ENCODE measurements at places on chromosomes 12 and 14.

DNA sequence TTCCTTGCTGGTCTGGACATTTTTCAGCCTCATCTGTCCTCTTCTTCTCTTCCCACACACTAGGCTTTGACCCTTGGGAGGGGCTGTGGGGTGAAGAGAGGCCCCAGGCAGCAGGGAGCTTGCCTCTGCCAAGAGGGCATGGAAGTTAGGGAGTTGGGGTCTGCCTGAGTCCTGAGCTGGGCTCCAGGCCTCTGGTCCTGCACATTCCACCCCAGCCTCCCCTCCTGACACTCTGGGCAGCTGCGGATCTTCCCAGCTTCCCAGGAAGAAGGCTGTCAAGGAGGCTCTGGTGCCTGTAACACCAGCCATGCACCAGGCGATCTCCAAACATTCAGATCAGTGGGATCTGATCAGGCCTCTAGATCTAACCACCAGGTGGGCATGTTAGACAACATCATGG is 169.1 kb upstream of the PRMT8 start:
- no peak for DNase-seq

DNA sequence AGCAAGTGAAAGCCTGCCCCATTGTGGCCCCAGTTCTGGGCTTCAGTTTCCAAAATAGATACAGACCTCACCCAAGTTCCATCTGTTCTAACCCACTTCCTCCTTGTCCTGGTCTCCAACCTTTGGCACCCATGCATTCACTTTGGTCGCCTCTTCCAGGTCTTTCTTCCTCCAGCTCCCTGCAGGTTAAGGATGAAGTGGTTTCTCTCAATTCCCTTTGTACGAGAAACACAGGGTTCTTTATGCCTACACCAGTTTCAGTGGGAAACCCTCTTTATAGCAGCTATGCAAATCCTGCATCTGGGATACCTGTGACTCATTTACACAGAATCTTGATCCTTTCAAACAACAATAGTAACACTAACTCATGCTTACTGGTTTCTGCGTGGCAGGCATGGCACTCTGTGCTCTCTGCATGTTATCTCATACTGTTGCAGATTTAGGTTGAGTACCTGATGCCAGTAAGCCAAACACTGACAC is 110.6 kb upstream of the AMIGO2 start:
- no peak for DNase-seq

- no peak for DNase-seq
Observed at GRCh38 chr12:79296133-79296532, 394.6 kb downstream of the PAWR start.

GRCh38 chr12:120118321-120119061 is 1.9 kb upstream of the RAB35 start:
- no peak for DNase-seq

DNA sequence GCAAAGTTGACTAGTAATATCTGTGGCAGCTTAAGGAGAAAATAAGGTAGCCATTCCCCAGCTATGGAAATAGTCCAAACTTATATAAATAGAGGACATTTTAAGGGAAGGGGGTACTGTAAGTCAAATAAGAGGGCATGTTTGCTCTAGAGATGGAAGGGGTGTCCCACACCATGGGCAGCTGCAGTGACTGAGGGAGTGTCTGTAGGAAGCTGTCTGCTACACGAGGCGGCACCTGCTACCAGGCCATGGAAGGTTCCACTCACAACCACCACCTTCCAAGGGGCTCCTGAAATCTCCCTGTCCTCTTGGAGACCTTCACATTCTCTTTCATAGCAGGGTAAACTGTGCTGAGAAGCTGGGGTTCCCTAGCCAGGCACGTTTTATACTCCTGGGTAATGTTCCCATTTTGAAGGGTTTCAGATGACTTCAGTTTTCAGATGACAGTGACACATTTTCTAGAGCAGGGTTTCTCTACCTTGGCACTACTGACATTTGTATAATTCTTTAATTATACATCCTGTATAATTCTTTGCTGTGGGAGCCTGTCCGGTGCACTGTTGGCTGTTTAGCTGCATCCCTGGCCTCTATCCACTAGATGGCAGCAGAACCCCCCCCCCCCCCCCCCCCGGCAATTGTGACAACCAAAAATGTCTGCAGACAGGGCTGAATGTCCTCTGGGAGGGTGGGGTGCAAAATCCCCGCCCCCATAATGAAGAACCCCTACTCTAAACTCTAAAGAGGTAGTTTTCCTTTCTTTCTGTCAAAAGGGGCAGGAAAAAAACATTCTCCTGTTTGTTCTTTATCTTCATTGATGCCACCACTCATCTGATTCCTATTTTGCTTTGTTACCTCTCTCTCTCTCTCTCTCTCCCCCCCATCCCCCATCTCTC is 11.6 kb upstream of the SMCO2 start:
- DNase-seq = no peak

DNA sequence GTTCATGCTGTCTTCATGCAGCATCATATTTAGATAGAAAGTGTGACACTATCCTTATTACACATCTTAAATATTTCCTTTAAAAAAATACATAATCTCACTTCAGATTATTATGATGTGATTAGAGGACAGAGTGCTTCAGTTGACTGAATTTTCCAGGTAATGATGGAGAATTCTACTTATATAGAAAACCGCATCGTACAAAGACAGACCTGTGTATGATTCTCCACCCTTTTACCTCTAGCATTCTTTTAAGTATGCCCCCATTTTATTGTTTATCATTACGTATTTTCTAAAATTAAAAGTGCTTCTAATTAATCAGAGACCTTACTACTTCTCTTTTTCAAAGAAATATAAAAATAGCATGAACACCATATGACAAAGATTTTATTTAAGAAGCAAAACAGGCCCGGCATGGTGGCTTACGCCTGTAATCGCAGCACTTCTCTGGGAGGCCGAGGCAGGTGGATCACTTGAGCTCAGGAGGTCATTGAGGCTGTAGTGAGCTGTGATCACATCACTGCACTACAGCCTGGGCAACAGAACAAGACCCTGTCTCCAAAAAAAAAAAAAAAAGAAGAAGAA is 13.9 kb downstream of the RPS6KA5 start:
- no peak for DNase-seq

DNA sequence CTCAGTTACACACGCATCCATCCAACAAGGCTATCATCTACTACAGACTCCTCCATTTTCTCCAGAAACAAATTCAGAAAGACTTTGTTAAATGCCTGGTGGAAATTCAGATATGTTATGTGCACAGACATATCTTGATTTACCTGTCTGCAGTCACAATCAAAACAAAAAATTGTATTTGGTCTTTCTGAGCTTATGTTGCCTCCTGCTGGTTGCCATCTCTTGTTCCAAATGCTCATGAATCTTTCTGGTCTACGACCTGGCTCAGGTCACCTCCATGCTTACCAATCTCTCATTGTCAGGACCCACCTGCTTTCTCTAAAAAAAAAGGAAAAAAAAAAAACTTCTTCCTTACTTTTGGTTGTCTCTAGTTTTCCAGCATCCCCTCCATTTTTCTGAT is 169.2 kb upstream of the PLXNC1 start:
- no peak for DNase-seq

DNA sequence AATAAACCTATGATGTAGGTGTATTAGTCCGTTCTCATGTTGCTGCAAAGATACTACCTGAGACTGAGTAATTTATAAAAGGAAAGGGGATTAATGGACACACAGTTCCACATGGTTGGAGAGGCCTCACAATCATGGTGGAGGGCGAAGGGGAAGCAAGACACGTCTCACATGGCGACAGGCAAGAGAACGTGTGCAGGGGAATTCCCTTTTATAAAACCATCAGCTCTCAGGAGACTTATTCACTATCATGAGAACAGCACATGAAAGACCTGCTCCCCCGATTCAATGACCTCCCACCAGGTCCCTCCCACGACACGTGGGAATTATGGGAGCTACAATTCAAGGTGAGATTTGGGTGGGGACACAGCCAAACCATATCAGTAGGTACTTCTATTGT is 58.7 kb upstream of the DICER1 start:
- DNase-seq = no peak

- no peak for DNase-seq
Observed at GRCh38 chr14:79602045-79602444, 609.3 kb downstream of the DIO2 start.

DNA sequence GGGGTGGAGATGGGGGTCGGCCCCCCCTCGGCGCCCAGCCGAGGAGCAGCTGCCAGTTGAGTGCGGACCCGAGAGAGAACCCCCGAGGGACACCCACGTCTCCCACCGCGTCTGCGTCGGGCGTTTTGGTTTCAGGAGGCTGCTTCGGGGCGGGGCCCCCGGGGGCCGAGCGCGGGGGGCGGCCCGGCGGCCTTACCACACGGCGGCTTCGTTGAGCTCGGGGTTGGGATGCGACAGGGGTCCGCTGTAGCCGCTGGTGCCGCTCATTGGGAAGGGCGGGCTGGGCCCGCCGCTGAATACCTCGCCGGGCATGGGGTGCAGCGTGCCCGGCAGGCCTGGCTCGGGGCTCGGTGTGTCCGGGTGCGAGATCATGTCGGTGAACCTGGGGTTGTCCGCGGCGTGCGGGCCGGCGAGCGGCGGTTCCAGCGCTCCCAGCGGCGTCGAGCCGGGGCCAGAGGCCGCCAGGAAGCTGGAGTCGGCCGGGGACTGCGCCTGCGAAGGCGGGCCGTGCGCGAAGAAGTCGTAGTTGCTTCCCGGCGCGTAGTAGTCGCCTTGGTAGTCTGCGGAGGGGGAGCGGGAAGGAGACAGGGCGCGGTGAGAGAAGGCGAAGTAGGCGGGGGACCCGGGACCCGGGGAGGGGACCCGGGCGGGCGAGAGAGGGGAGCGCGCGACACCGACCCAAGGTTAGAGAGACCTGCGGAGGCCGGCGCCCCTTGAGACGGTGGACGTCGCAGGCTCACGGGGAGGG is 8.5 kb downstream of the LHX5 start:
- DNase-seq = no peak

DNA sequence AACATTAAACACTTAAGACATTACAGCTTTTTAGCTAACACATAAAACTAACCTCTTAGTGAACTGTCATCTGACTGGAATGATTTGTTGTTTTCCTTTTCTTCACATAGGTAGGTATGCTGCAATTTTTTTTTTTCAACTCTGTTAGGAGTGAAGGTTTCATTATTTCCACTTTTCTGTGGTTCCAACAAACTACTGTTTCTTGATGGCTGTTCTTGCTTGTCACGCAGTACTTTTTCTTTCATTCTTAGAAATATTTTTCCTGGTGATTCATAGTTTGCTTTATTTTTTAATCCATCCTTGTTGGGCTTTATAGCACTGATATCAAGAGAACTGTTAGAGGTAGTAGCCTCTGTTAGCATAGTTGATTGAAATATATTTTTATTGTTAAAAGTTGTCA is 6.3 kb downstream of the MIS18BP1 start:
- no peak for DNase-seq

GRCh38 chr14:89504091-89504490 is 87.1 kb upstream of the FOXN3 start:
- no peak for DNase-seq

DNA sequence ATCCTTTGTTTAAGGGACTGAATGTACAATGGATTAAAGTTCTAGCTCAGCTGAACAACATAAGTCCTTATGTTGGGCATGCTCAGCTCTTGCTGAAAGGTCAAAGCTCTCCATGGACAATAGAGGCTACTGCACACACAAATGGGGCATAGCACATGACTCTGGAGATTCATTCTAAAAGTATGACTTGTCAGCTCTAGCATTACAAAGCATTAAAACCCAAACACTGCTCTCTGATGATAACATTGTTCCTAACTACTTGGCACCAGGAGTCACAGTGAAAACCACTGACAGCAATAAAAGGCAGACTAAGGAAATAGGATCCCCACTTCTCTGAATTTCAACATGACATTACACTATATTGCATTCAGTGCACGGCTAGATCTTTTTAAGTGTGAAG is 21.9 kb upstream of the FSCB start:
- DNase-seq = no peak

- no peak for DNase-seq
Observed at GRCh38 chr12:4015225-4016091, 142.3 kb upstream of the PARP11 start.

DNA sequence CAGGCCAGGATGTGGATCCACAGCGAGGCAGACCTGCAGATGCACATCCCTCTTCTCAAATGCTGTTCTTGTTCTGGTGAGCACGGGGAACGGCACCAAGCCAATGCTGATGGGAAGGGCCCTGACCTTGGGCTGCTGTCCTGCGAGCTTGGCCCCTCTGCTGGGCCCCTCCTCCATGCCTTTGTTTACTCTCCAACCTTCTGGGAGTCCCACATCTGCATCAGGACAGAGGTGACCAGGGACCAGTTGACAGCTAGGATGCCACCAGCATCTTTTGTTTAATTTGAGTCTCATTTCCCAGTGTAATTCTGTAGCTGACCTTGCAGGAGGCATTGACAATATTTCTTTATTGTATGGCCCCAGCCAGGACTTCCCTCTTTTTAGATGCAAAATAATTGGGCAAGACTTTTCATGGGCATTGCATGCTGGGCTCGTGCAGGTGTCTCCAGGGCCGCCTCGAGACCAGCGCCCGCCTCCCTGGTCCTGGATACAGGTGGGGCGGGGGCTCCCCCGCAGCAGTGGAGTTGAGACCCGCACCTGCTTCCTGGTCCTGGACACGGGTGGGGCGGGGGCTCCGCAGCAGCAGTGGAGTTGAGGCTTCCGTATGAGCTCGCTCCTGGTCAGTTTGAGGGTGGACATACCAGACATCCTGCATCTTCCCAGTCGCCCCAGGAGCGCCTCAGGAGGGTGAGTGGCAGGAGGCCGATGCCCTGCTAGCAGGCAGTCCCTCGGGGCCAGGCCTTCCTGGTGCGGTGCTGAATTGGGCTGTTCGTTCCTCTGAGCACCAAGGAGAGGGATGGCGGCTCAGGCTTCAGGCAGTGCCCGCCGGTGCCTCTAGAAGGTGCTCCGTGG is 11.4 kb downstream of the PACS2 start:
- no peak for DNase-seq

DNA sequence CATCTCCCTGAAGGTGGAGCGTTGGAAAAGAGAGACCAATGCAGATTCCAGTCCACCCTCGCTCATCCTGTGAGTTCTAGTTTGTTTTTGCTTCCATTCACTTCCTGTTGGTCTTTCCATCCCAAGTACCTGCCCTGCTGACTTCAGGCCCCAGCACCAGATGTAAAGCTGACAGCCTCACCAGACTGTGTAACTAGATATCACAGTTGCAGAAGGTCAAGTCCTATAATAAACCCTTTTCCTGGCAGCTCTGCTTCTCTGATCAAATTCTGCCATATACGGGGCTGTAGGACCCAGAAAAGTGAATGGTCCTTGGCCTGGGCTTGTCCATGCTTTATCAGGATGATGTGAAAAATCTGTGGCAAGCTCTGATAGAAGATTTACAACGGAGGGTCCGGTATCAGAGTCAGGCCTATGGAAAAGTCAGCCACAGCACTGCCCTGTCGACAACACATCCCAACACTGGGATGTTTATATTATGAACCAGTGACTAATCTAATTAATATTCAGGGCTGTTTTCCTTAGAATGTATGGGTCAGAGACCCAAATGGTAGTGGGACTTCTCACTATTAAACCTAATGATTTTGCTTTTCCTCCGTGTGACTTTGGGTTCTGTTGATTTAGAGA is 42.1 kb downstream of the CCDC175 start:
- DNase-seq = no peak

- DNase-seq = no peak
Observed at GRCh38 chr12:229441-230191, 15.7 kb upstream of the SLC6A12 start.

All from activated CD8-positive, alpha-beta memory T cell treated with anti-CD3 and anti-CD28 coated beads for 4 hours (primary cell).